ENCODE measurements at places on chromosomes 13 and 19.

- H3K27ac ChIP-seq: no peak overlapping the region
- H3K27me3 ChIP-seq: no peaks in the 10 kb centered on the region
- H3K4me3 ChIP-seq: no peak overlapping the region
- peaks cover 4% of the 10 kb centered on the region for H3K36me3 ChIP-seq
- no peaks in the 10 kb centered on the region for H3K4me1 ChIP-seq
- DNase-seq: no peak
Observed at GRCh38 chr13:23418776-23419683, 14.5 kb downstream of the SACS start.

GRCh38 chr19:12052497-12053169 lies at the start of gene ZNF878:
ZNF878 (minus strand) TSS chr19:12052961; CDS start chr19:12052801, 160 bp downstream.
- H3K36me3 ChIP-seq: peaks cover 12% of the 10 kb centered on the region
- H3K27me3 ChIP-seq: no peaks in the 10 kb centered on the region

GRCh38 chr19:29671393-29672160 lies 6.3 kb downstream of the PLEKHF1 start:
- H3K4me3 ChIP-seq: no peak overlapping the region
- DNase-seq: no peak
- no peak overlapping the region for H3K27ac ChIP-seq
- H3K4me1 ChIP-seq: peaks cover 8% of the 10 kb centered on the region

- H3K4me1 ChIP-seq: no peaks in the 10 kb centered on the region
- DNase-seq: peak; percentile 40
- H3K27ac ChIP-seq: no peak overlapping the region
- no peaks in the 10 kb centered on the region for H3K27me3 ChIP-seq
Observed at GRCh38 chr13:41428155-41428554, 29.2 kb upstream of the RGCC start.

DNA sequence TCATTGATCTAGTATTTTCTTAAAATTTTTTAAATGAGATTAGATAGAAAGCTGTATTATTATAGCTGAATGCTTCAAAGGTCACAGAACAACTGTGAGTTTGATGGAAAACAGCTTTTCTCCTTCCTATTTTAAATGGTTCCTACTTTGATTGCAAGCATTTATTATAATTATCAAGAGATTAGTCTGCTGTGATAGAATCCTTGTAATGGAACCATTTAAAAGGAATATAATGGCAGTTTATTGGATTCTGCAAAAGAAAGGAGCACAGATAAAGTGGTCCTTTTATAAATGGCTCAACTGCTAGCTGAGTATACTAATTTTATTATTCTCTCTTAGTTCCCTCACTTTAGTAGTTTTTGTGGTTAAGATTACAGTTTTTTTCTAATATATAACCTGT lies 87.0 kb downstream of the MAB21L1 start:
- H3K27ac ChIP-seq: no peak overlapping the region
- no peaks in the 10 kb centered on the region for H3K27me3 ChIP-seq
- no peaks in the 10 kb centered on the region for H3K36me3 ChIP-seq
- H3K4me1 ChIP-seq: no peaks in the 10 kb centered on the region

- no peaks in the 10 kb centered on the region for H3K36me3 ChIP-seq
- no peaks in the 10 kb centered on the region for H3K4me1 ChIP-seq
- no peak overlapping the region for H3K27ac ChIP-seq
- no peak for DNase-seq
- no peaks in the 10 kb centered on the region for H3K27me3 ChIP-seq
Observed at GRCh38 chr13:111790621-111791020, 276.3 kb upstream of the SOX1 start.

DNA sequence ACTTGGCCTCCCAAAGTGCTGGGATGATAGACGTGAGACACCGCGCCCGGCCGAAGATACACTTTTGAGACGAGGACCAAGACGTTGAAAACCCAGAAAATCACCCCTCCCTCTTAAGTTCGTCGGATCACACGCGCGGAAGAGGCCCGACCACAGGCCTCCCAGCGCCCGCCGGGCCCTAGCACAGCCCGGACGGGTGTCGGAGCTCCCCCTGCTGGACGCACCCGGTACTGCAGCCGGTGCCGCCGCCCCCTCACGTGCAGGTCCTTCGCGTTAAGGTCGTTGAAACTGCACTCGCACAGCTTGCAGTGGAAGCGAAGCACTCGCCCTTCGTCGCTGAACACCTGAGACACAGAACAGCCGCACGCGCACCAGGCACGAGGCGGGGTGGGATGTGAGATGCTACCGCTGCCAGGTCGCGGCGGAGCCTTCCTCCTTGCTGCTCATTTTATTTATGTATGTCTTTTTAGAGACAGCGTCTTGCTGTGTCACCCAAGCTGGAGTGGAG lies 35.7 kb upstream of the MATK start:
- no peaks in the 10 kb centered on the region for H3K27me3 ChIP-seq
- no peaks in the 10 kb centered on the region for H3K36me3 ChIP-seq
- DNase-seq: peak; percentile 89
- no peak overlapping the region for H3K27ac ChIP-seq

GRCh38 chr13:94784066-94784465 lies 71.7 kb upstream of the SOX21 start:
- no peak overlapping the region for H3K27ac ChIP-seq
- no peaks in the 10 kb centered on the region for H3K27me3 ChIP-seq
- no peak overlapping the region for H3K4me3 ChIP-seq
- H3K36me3 ChIP-seq: no peaks in the 10 kb centered on the region
